ENCODE measurements at places on chromosomes 13 and 19. TPM values are rescaled to one million over a fixed set of nuclear protein-coding genes. Genes with fewer than 3 reads are reported as not detected.

Gene SNRNP70
- total RNA-seq = 177 TPM

Gene KLK1
- total RNA-seq = not detected

Gene CYP4F11
- not detected for total RNA-seq

Gene LHB
- total RNA-seq = not detected

Gene PLPPR3
- total RNA-seq = 29.2 TPM

Gene CRX
- not detected for total RNA-seq

Gene NPAS1
- 3.6 TPM for total RNA-seq

Gene CEACAM16
- 0.14 TPM for total RNA-seq

Gene ZNF567
- total RNA-seq = 5.4 TPM

Gene ZNF614
- total RNA-seq = 11.4 TPM

Gene GRK1
- not detected for total RNA-seq

Gene MEIS3
- 93.7 TPM for total RNA-seq

Gene NLRP11
- total RNA-seq = not detected

Gene NACC1
- total RNA-seq = 104 TPM

Gene IL12RB1
- 0.07 TPM for total RNA-seq

Gene HAUS8
- total RNA-seq = 7.6 TPM

Gene MCF2L
- 3.4 TPM for total RNA-seq

Gene FAAP24
- 2.2 TPM for total RNA-seq

Gene COMP
- total RNA-seq = 2.3 TPM

Gene ZNF135
- total RNA-seq = 1.7 TPM

Gene IGSF23
- not detected for total RNA-seq

Gene LSR
- 18.1 TPM for total RNA-seq

Gene ZNF579
- total RNA-seq = 50.2 TPM

Gene PRKACA
- 82.6 TPM for total RNA-seq

Gene UFM1
- total RNA-seq = 97.2 TPM

Gene ZNF534
- total RNA-seq = not detected

Gene PNMA8C
- total RNA-seq = 0.98 TPM

Gene CDX2
- total RNA-seq = not detected

Gene MYPOP
- 11.0 TPM for total RNA-seq

Gene MATK
- not detected for total RNA-seq

Gene KDM4B
- 61.4 TPM for total RNA-seq

All from astrocyte (in vitro differentiated cells and primary cell).